ENCODE measurements at places on chromosomes 7 and 10. TPM values are rescaled to one million over a fixed set of nuclear protein-coding genes. Genes with fewer than 3 reads are reported as not detected.

Gene HOXA11
- total RNA-seq = not detected

Gene PTPRZ1
- 359 TPM for total RNA-seq

Gene TRIM50
- not detected for total RNA-seq

Gene AGR3
- total RNA-seq = not detected

Gene CLIP2
- total RNA-seq = 119 TPM

Gene CYP3A4
- not detected for total RNA-seq

Gene STEAP1B
- 1.2 TPM for total RNA-seq

Gene LRRD1
- 0.74 TPM for total RNA-seq

Gene VSTM4
- total RNA-seq = 3.2 TPM

Gene CLRN3
- total RNA-seq = not detected

Gene TRIM56
- total RNA-seq = 0.98 TPM

Gene TMEM229A
- total RNA-seq = 0.74 TPM

Gene KCNMA1
- total RNA-seq = 49.2 TPM

Gene CTAGE8
- total RNA-seq = 0.25 TPM

Gene IL15RA
- total RNA-seq = under 0.01 TPM

Gene PNPLA8
- 50.9 TPM for total RNA-seq

Gene ZDHHC16
- total RNA-seq = 12.5 TPM

Gene TFR2
- total RNA-seq = 3.9 TPM

Gene DPY19L1
- total RNA-seq = 22.9 TPM

Gene HSPA12A
- total RNA-seq = 38.8 TPM

Gene UNCX
- not detected for total RNA-seq

Gene ELMO1
- 59.3 TPM for total RNA-seq

Gene CYP2C19
- total RNA-seq = 0.25 TPM

Gene CACNB2
- total RNA-seq = 6.9 TPM

Gene PDCD11
- 24.8 TPM for total RNA-seq

Gene KCNH2
- total RNA-seq = 6.4 TPM

Gene GIMAP1
- 0.49 TPM for total RNA-seq

Gene ZNF438
- 3.0 TPM for total RNA-seq

Gene TMEM184A
- not detected for total RNA-seq

Gene PRKCQ
- total RNA-seq = 2.2 TPM

Gene GPR15LG
- not detected for total RNA-seq

Gene CISD1
- 17.5 TPM for total RNA-seq

Gene NEURL1
- total RNA-seq = 26.8 TPM

Gene RBM17
- total RNA-seq = 36.9 TPM

Gene CDC14C
- total RNA-seq = not detected

Gene FXYD4
- total RNA-seq = not detected

Gene KIAA1217
- 5.2 TPM for total RNA-seq

Gene TDRD1
- 0.25 TPM for total RNA-seq

Gene RGR
- total RNA-seq = 0.49 TPM

Gene SORCS1
- total RNA-seq = 15.2 TPM

Gene UFSP1
- 2.2 TPM for total RNA-seq

Gene ZFAND2A
- total RNA-seq = 16.0 TPM

Gene HHEX
- total RNA-seq = 2.0 TPM

Gene GRM3
- total RNA-seq = 86.5 TPM

Gene TMEM196
- 12.0 TPM for total RNA-seq

Gene RAB19
- total RNA-seq = not detected

Gene WDR86
- total RNA-seq = 51.1 TPM

Gene HGF
- total RNA-seq = 8.6 TPM

Gene ADO
- total RNA-seq = 29.7 TPM

Gene SORBS1
- 101 TPM for total RNA-seq

Gene RBP4
- total RNA-seq = 5.9 TPM

Gene TSPAN12
- total RNA-seq = 3.9 TPM

Gene MOGAT3
- not detected for total RNA-seq
